ENCODE measurements at places on chromosomes 7 and 10. TPM values are rescaled to one million over a fixed set of nuclear protein-coding genes. Genes with fewer than 3 reads are reported as not detected.
A peak's percentile ranks its signal among the peaks of the same experiment; 100 is the strongest.

DNA sequence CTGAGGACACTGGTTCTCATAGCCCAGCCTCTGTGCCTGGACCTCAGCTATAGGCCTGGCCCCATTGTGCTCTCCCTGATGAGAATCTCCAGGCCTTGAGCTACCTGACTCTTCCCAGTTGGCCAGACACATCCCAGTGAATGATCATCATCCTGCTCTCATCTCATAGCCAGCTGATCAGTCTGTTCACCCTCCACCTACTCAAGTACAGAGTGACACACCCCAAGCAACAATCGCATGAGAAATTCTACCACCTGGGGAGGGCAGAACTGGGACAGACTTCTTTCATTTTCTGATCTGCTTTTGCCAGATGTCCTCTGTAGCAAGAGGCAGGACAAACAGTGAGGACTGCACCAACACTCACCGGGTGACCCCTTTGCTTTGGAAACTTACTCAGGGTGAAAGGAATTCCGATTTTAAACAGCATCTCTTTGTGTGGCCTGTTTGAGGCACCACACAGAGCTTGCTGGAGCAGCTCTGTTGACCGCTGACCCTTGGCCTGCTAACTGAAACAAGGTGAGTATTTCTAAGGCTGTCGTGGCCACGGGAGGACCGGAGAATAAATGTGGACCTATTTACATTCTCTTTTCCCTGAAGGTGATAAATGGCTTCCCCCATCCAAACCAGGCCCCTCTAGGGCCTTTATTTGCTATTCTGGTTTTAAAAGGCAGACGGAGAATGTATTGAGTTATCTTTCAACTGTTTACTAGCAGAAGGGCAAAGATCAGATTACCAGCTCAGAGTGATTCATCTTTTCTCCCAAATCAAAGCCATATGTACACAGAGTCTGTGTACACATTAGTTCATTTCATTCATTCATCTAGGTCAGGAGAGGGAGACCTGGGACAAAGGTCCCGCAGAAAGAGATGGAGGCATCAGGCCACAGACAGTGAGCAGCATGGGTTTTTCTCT lies 181.4 kb upstream of the TNS3 start:
- DNase-seq: peak; percentile 97

DNA sequence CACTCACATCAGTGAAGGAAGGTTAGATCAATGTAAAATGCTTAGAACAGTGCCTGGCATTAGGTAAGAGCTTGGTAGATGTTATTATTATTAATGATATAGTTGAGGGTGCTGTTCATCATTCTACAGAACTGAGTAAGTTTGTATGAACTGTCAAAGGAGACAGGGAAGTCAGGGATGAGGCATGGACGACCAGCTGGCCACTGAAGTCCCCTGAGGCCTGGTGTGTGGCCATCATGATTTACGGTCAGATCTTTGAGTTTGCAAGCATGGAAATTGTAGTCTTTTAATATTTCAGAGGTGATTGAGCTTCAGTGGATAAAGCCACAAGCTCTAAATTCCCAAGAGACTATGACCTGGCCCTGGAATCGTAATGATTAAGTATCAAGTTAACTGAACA lies 6.9 kb downstream of the ARMC3 start:
- DNase-seq: no peak

- peak; percentile 63 for DNase-seq
These were observed 229.9 kb downstream of the RPS24 start for GRCh38 chr10:78263521-78263988.

- DNase-seq: no peak
These were observed 19.0 kb downstream of the SH2B2 start for GRCh38 chr7:102305414-102306268.

DNA sequence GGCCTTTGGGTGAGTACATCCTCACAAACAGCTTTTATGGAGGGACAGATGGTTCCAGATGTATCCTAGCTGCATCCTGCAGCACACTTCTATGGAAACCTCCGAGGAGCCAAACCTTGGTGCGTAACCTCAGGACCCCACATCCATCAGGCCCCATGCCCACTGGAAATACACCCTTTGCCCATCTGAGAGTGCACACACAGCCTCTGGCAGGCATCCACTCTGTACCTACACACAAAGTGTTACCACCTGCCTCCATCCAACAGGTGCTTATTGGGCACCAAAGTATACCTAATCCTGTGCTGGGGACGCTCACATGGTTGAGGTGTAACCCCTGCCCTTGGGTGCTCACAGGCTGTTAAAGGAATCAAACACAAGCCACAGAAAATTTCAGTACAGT lies 117.9 kb downstream of the ADCY1 start:
- no peak for DNase-seq

GRCh38 chr10:10209167-10209566 lies 808.5 kb upstream of the CELF2 start:
- DNase-seq: no peak

DNA sequence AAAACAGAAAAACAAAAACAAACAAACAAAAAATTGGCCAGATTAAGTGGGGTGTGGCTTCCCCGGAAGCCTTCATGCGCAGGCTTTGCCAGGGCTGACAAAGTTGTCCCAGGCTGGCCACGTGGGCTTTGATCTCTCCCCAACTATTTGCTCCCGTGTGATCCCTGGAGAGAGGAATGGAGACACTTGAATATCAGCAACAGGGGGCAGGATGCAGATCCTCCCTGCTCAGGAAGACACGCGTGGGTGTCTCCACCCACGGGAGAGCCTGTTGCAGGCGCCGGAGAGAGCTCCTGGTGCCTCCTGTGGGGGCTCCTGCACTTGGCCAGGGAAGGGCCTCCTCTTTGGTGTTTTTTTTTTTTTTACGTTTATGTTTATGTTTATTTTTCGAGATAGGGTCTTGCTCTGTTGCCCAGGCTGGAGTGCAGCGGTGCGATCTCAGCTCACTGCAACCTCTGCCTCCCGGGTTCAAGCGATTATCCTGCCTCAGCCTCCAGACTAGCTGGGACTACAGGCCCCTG lies 19.0 kb downstream of the TRIM56 start:
- DNase-seq: no peak

- peak; percentile 95 for DNase-seq
These were observed 96.8 kb downstream of the COL28A1 start for GRCh38 chr7:7438851-7439250.

- DNase-seq: peak; percentile 91
These were observed 7.3 kb downstream of the MAFK start for GRCh38 chr7:1537535-1538412.

DNA sequence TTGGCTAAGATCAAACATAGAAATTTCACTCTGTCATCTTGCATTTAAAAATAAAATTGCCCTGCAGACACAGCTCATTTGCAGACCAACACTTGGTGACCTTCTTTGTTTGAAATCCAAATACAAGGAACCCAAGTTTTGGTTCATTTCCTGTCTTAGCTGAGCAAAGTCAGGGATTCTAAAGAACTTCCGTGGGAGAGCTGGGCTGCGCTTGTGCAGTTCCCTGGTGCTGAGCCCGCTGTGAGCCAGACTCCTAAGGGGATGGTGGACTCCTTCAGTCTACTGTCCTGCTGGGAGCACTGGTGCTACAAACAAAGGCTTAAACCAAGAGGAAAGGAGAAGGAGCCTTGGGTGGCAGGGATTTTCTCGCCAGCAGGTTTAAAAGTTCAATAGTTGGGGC lies 60.0 kb downstream of the MYOF start:
- no peak for DNase-seq

- DNase-seq: no peak
These were observed 1167.6 kb downstream of the NXPH1 start for GRCh38 chr7:9600974-9601373.

- DNase-seq: no peak
These were observed 314.8 kb downstream of the POM121L12 start for GRCh38 chr7:53350241-53350640.

DNA sequence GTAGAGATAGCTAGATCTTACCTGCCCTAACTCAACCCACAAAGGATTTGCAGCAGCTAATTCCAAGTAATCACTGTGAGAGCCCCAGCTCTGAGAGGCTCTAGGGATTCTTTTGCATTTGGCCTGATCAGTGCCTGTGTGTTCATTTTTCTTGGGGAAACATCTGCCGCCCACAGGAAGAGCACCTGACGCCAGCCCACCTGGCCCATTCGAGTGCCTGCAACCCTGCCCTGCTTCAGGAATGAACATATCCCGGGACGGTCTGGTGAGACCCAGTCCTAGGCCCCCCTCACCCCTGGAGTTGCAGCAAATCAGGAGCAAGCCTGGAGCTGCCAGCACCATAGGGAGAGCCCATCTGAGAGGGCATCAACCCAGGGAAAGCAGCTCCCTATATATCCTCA lies 38.8 kb downstream of the GSDME start:
- no peak for DNase-seq

DNA sequence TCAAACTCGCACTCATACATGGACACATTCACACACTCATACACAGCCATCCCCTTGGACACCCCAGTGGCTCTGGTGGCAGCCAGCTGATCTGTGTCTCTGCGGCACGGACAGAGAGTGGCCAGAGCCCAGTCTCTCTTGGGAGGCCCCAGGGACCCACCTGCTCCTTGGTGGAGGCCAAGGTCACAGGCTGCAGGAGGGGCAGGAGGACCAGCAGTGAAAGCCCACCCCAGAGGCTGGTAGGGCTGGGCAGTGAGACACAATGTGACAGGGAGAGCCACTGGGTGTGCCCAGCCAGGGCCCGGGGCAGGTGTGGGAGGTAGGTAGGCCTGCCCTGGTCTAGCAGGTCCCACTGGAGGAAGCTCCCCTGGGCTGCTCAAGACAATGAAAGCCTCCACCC lies 18.5 kb downstream of the SHH start:
- DNase-seq: no peak

- no peak for DNase-seq
These were observed 229.2 kb downstream of the LRRN3 start for GRCh38 chr7:111320133-111320532.

DNA sequence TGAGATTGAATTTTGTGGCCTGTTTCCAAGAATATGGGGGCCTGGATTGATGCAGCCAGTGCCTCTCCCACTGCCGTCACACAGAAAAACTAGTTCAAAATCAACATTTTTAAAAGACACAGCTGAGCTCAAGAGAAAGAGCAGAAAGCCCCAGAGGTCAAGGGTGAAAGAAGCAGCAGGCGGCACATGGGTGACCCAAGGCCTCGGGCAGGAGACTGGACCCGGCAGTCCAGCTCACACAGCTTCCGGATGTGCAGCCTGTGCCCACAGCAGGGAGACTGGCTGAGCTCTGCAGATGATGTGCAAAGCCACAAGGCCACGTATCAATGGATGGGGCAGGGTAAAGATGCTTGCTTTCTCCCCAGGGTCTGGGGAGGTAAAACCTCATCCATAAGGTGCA lies 50.4 kb upstream of the RNF32 start:
- DNase-seq: no peak

GRCh38 chr7:1855725-1856160 lies 185.7 kb downstream of the ELFN1 start:
- DNase-seq: no peak

GRCh38 chr7:51727441-51727840 lies 410.8 kb upstream of the COBL start:
- DNase-seq: no peak

GRCh38 chr7:27199849-27200760 lies at the start of gene HOXA13:
Gene HOXA13 (minus strand): TSS chr7:27200091. CDS start chr7:27200077, 14 bp downstream.
- DNase-seq: no peak

- DNase-seq: no peak
These were observed at the start of gene SSC4D for GRCh38 chr7:76409537-76409936. Gene SSC4D (minus strand): TSS chr7:76409697. CDS start chr7:76404439, 5,258 bp downstream.

DNA sequence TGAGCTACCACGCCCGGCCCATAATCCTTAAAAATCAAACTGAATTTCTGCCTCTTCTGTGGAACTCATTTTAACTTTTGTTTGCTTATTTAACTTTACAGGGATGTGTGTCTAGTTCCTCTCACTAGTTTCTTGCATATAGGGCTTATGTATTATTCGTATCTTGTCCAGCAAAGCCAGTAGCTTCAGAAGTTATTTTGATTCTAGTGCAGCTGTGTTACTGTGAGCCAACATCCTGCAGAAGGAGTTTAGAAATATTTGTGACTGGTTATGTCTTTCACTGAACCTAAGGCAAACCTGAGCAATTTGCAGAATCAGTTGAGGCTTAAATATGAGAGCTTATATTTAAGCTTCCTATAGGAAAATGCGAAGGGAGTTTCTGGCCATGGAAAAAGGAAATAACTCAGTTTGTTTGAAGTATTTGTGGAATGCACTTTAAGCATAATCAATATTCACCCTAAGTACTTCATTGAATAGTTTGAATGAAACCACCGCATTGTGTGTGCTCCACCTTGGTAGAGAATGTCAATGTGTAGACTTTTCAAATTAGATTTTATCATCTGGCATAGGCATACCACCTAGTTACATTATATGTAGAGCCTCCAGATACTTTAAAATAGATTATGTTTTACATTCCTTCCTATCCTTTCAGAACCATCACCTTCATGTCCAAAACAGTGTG lies 90.8 kb downstream of the MCU start:
- DNase-seq: no peak

- DNase-seq: no peak
These were observed 11.5 kb downstream of the OR6B1 start for GRCh38 chr7:144011458-144012230.

DNA sequence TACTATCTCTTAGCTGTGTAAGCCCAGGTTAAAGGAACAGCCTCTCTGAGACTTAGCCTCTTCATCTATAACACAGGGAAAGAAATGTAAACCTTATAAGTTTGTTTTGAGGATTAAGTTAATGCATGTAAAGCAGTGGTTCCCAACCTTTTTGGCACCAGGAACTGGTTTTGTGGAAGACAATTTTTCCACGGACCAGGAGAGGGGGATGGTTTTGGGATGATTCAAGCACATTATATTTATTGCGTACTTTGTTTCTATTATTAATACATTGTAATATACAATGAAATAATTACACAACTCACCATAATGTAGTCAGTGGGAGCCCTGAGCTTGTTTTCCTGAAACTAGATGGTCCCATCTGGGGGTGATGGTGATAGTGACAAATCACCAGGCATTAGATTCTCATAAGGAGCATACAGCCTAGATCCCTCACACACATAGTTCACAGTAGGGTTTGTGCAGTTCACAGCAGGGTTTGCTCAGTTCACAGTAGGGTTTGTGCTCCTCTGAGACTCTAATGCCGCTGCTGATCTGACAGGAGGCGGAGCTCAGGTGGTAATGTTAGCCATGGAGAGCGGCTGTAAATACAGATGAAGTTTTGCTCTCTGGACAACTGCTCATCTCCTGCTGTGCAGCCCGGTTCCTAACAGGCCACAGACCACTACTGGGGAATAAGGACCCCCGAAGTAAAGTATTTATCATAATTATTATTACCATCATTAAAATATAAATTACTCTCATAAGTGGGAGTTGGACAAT lies 41.3 kb upstream of the ANK3 start:
- DNase-seq: no peak

Gene ANKRD61
- 0.31 TPM for polyA plus RNA-seq

Gene POLR2J
- 68.0 TPM for polyA plus RNA-seq

Gene TMEM225B
- 1.3 TPM for polyA plus RNA-seq

Gene UTF1
- polyA plus RNA-seq: not detected

Gene DNAJC12
- 0.13 TPM for polyA plus RNA-seq

Gene OPALIN
- polyA plus RNA-seq: not detected

Gene SPDYE8
- polyA plus RNA-seq: not detected

Gene UCMA
- polyA plus RNA-seq: not detected

Gene ZNF467
- polyA plus RNA-seq: 0.92 TPM

Gene HTR5A
- polyA plus RNA-seq: not detected

Gene ERVW-1
- polyA plus RNA-seq: not detected

Gene SP8
- not detected for polyA plus RNA-seq

Gene PGAM2
- polyA plus RNA-seq: 0.16 TPM

Gene VPS50
- 10.9 TPM for polyA plus RNA-seq

Gene IL6
- 25.7 TPM for polyA plus RNA-seq
